ENCODE measurements at places on chromosomes 2 and 18.

- peak; percentile 74 for DNase-seq
Measured at GRCh38 chr2:48423376-48423775, 106.6 kb upstream of the STON1 start.

DNA sequence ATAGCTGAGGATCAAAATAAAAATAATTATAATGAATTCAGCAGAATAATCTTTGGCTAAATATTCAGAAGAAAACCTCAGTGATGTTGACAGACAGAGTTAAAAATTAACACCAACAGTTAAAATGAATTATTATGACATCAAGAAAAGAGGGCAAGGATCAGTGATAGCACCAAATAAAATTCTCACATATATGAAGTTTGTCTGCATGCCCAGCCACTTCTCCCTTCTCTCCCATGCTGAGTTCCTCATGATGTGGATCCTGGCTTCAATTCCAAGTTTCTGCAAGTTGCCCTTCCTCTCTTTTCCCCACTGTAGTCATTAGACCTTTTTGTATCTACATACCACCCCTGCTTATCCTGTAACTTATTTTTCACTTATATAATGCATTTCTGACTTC, 6.8 kb downstream of the STRADB start:
- no peak for DNase-seq

DNA sequence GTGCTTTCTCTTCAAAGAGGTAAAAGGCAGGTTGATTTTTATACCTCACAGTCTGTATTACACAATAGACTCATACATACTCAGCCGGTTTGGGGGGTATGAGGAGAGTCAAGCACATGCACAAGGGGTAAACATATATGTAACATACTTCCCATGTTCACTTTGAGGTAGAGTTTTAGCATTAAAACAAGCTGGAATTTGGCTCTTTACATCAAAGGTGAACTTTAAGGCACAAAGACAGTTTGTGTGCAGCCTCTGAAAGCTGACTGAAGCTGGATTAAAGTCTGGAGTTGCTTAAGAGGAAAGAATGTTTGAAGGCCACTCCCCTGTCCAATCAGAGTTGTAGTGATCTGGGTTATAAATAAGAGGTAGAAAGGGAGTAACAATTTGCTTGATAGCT, 282.0 kb downstream of the DPP10 start:
- DNase-seq: no peak

DNA sequence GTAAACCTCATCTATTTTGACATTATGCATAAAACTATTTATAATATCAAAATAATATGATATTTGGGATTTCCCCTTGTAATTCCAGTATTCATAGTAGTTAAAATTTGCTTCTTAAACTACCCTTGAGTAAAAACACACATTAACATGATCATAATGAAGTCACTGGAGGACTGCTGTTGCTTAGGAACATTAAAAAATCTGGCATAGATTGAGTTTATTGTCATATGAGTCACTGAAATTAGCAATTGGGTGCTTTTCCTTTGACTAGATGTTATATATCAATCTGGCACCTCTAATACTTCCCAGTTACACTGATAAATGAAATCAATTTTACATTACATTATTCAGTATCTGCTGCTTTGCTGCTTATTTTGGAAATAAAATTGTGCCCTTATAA, 57.0 kb upstream of the ZC3H15 start:
- no peak for DNase-seq

DNA sequence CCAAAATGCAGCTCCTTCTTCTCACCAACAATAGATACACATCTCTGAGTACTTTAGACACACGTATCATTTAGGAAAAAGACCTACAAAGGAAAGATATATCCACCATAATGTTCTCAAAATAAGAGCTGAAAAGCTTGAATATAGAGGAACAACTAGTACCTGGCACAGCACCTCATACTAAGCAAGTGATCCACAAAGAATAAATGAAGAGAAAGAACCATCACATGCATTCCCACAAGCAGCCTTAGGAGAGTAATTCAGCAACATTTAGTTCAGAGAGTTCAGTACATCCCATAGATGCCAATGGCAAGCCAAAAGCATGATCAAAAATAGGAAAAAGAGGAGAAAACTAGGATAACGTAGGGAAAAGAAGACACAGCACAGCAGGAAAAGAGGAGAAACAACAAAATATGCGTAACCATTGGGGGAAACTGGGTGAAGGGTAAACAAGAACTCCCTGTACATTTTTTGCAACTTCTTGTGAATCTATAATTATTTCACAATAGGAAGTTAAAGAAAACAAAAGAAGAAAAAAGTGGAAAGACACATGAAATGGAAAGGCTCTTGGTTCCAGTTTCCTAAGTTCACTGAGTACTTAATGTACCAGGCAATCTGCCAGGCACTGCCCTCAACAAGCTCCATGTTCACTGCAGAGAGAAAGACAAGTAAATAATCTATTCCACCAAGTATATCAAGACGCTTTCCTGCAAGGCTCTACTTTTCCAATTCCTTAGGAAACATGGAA, 22.3 kb downstream of the CLASP1 start:
- DNase-seq: no peak

GRCh38 chr18:8982416-8983183, 119.9 kb upstream of the NDUFV2 start:
- DNase-seq: no peak

- DNase-seq: no peak
Measured at GRCh38 chr2:156229724-156230362, 102.7 kb downstream of the NR4A2 start.

DNA sequence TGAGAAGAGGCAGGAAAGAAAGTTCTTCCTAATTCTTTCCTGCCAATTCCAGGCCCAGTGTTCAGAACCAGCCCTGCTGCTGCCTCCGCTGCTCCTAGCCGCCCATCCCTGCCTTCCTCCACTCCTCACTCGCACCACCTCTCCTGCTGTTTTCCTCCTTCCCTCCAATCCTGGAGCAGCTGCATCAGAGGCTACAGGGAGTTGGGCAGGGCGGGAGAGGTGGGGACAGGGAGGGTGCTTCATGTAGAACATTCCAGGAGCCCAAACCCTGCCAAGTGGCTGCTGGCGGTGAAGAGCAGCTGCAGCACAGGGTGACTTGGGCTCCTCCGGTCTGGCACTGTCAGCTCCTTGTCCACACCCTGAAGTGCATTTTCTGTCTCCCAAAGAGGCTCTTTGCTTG, 176.3 kb downstream of the TNS1 start:
- DNase-seq: no peak

DNA sequence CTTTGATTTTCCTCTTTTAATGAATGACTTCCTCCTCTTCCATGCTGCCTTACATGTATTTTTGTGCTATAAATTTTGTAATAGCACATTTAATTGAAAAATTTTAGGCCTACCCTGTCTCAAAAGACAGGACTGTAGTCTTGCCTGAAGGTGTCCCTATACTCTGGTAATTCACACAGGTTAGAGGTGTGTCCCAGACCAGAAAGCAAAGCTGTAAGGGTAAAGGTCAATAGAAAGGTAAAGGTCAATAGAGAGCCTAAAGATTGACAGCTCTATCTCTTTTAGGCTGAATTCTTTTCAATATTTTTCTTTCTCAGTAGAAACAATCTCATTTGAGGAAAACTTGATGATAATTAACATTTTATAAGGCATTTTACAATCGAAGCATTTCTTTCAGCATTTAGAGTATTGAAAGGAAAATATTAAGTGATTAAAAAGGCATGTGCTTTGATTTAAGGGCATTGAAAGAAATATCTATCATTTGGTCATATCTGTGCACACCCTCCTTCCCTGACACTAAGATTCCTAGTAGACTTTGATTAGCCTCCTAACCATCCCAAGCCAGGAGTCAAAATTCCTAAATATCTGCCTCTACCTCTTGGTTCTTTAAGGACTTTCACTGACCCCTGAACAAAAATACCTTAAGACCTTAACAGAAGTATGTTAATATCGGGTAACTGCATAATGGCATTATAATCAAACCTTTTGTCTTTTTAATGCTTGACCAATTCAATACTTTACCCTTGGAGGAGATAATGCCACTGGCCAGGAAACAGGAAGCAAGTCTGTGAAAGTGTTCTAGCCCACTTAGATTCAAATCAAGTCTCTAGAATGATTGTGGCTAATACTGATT, 161.8 kb upstream of the DTNA start:
- DNase-seq: no peak

- no peak for DNase-seq
Measured at GRCh38 chr18:39886136-39886535, 2068.9 kb upstream of the PIK3C3 start.

GRCh38 chr2:177533253-177533652, 140.7 kb downstream of the AGPS start:
- no peak for DNase-seq

- DNase-seq: no peak
Measured at GRCh38 chr2:132419941-132420340, 3.3 kb downstream of the GPR39 start.

All from activated CD4-positive, alpha-beta T cell treated with anti-CD3 and anti-CD28 coated beads, Interleukin-2, amount 50 U/mL, for 16 hours (primary cell).